Vagina (tissue), 2 donors: ENCODE measurements at places on chromosomes 3 and 15.

DNA sequence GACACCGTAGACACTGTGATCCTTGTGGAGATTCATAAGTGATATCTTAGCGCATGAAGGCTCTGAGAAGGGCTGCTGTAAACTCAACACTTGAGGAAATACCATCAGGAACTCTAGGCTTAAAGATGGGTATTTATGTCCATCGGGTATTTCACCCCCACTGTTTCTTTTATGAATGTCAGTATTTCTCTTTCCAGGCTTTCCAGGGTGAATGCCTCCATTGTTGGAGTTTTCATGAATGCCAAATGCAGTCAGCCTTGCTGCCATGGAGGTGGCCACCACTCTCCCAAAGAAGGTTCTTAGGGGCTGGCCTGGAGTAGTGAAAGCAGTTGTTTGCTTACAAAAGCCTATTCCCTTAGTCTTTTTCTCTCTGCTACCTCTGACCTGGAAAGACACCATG lies 259.2 kb downstream of the SLCO3A1 start:
- no peaks in the 10 kb centered on the region for H3K27me3 ChIP-seq
- no peak for DNase-seq
- peaks cover 35% of the 10 kb centered on the region for H3K4me1 ChIP-seq
- H3K36me3 ChIP-seq: no peaks in the 10 kb centered on the region
- H3K27ac ChIP-seq: no peak overlapping the region

GRCh38 chr15:27928386-27928785 lies 170.7 kb downstream of the OCA2 start:
- H3K4me1 ChIP-seq: no peaks in the 10 kb centered on the region
- H3K27ac ChIP-seq: no peak overlapping the region
- no peak for DNase-seq
- H3K27me3 ChIP-seq: no peaks in the 10 kb centered on the region

GRCh38 chr3:180934638-180935037 lies 22.2 kb downstream of the FXR1 start:
- H3K4me1 ChIP-seq: peaks cover 38% of the 10 kb centered on the region
- DNase-seq: no peak
- no peaks in the 10 kb centered on the region for H3K27me3 ChIP-seq
- no peaks in the 10 kb centered on the region for H3K36me3 ChIP-seq

DNA sequence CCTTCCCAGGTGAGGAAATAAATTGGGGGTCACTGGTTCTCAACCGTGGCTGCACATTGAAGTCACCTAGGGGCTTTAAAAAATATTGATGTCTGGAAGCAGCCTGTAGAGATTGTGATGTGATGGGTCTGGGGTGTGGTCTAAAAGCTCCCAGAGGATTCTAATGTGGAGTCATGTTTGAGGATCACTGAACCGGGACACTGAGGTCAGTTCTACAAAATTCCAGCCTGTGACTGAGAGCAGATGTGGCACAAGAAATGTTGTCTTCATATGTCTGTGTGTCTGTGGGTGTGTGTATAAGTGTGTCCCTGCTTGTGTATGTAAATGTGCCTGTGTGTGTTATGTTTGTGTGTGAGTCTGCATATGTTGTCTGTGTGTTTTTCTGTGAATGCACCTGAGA lies 79.9 kb downstream of the TLE3 start:
- no peaks in the 10 kb centered on the region for H3K27me3 ChIP-seq
- DNase-seq: no peak
- H3K4me3 ChIP-seq: no peak overlapping the region
- no peaks in the 10 kb centered on the region for H3K4me1 ChIP-seq
- H3K27ac ChIP-seq: no peak overlapping the region

DNA sequence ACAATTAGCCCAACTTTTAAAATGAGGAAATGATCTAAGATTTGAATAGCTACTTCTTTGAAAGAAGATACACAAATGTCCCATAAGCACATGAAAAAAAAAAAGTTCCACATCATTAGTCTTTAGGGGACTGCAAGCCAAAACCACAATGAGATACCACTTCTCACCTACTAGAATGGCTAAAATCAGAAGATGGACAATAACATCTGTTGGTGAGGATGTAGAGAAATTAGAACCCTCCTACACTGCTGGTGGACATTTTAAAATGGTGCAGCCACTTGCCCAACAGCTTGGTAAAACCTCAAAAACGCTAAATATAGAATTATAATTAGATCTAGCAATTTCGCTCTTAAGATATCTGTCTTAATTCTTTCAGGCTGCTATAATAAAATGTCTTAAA lies 77.1 kb downstream of the MEX3B start:
- no peak overlapping the region for H3K4me3 ChIP-seq
- H3K4me1 ChIP-seq: no peaks in the 10 kb centered on the region
- no peak for DNase-seq
- no peaks in the 10 kb centered on the region for H3K36me3 ChIP-seq

DNA sequence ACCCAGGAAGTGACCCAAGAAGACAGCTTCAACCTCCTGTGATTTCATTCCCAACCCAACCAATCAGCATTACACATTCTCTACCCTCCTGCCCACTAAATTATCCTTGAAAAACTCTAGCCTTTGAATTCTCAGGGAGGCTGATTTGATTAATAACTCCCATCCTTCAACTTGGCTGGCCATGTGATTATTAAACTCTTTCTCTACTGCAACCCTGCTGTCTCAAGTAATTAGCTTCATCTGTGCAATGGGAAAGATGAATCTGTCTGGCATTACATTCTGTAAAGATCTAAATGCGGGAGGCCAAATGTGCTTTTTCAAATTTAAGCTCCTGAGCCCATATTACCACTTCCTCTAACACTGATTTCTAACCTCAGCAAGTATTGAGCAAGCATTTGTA lies 95.9 kb upstream of the STT3B start:
- H3K36me3 ChIP-seq: no peaks in the 10 kb centered on the region
- H3K4me1 ChIP-seq: no peaks in the 10 kb centered on the region
- H3K27me3 ChIP-seq: no peaks in the 10 kb centered on the region
- no peak overlapping the region for H3K4me3 ChIP-seq
- no peak for DNase-seq
- no peak overlapping the region for H3K27ac ChIP-seq

DNA sequence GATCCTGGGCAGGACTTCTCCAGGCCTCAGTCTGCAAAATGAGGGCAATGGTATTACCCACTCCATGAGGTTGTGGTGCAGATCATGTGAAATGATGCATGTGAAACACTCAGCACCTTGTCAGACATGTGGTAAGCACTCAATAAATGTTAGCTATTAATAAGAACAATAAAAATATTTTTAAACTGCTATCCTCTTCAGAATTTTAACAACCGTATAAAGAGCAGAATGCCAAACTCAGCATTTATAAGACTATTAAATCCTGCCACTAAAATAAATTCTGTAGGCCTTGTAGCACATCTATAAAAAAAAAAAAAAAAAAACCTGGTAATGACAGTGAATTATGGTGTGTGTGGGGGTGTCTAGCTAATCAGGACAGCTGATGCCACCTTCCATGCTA lies 213.9 kb upstream of the UMPS start:
- no peaks in the 10 kb centered on the region for H3K4me1 ChIP-seq
- H3K4me3 ChIP-seq: no peak overlapping the region
- H3K27ac ChIP-seq: no peak overlapping the region
- no peaks in the 10 kb centered on the region for H3K27me3 ChIP-seq
- no peak for DNase-seq
- no peaks in the 10 kb centered on the region for H3K36me3 ChIP-seq

DNA sequence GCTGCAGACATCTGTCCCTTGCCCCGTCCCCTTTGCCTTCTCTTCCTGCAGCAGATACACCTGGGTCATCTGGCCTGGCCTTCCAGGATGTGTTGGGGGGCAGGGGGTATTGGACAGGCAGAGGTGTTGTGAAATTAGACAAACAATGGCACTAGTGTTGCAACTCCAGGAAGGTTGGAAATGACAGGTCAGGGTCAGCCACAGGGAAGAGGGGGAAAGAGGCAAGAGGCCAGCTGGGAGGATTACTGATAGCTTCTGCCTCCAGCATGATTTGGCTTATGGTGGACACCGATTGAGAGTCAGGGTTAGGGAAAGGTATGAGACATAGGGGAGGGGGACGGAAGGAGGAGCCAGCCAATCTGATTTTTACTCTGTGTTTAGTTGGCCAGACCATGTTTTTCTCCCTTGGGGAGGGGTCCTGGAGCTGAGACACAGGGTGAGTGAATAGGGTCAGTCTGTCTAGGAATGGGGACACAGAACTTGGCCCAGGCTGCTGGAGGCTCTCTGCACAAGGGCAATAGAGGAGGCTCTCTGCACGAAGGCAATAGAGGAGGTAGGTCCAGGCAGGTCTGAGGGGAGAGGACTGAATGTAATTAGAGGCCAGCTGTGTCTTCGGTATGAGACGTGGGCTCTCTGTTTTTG lies 3.4 kb upstream of the ATP2B2 start:
- H3K27ac ChIP-seq: no peak overlapping the region
- no peaks in the 10 kb centered on the region for H3K27me3 ChIP-seq
- peaks cover 10% of the 10 kb centered on the region for H3K4me1 ChIP-seq
- no peak overlapping the region for H3K4me3 ChIP-seq
- no peak for DNase-seq

DNA sequence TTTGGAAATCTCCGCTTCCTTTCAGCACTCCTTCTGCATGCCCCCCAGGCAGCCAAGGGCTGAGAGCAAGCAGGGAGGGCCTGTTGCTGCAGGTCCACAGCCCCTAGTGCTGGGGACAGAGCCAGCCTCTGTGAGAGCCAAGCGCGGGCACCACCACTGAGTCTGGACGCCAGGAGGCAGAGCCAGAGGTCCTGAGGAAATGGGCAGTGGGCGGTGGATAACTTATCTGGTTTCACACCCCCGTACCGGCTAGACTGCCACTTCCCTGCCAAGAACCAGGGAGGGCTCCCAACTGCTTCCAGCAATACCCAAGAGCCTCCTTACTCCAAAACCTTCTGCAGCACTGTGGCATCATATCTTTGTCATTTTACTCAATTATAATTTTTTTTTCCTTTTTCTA lies 141.6 kb upstream of the IGF1R start:
- no peak overlapping the region for H3K4me3 ChIP-seq
- H3K36me3 ChIP-seq: no peaks in the 10 kb centered on the region
- peaks cover 20% of the 10 kb centered on the region for H3K4me1 ChIP-seq
- DNase-seq: no peak
